AG08395 (cell line): ENCODE measurements at places on chromosomes 7 and 10.

DNA sequence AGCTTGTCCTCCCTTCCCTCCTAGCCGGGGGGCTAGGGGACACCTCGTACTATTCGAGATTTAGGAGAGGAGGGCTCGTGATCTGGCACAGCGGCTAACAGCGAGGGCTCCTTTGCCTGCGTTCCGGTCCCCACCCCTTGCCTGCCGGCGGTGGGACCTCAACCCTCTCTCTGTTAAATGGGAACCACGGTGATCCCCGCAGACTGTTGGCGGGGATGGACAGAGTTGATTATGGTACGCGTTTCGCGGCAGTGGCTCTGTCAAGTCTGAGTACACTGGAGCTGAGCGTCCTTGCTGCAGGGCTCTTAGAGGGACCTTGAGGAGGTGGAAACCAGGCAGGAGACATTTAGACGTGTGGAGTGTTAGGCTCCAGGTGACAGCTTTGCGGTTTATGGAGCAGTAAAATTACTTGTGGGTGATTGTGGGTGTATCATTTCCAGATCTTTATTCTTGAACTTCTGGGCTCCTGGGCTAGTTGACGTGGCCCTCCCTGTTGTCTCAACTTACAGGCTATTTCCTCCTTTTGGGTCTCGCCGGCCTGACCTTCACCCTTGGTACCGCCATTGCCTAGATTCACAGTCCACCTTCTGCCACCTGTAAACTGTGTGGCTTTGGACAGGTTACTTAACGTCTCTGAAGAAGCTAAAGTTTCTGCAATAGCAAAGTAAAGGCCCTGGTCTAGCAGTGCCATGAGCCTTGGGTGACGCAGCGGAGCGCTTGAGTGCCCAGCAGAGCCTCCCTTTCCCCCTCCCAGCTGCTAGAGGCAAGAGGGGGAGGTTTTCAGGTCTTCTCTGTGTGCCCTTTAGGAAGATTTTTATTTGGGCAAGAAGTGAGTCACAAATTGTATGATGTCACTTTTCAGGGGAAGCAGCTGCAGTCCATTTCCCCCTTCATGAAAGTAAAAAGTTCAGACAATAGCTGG lies 739 bp downstream of the CASP7 start:
- DNase-seq, result peak; percentile 46

DNA sequence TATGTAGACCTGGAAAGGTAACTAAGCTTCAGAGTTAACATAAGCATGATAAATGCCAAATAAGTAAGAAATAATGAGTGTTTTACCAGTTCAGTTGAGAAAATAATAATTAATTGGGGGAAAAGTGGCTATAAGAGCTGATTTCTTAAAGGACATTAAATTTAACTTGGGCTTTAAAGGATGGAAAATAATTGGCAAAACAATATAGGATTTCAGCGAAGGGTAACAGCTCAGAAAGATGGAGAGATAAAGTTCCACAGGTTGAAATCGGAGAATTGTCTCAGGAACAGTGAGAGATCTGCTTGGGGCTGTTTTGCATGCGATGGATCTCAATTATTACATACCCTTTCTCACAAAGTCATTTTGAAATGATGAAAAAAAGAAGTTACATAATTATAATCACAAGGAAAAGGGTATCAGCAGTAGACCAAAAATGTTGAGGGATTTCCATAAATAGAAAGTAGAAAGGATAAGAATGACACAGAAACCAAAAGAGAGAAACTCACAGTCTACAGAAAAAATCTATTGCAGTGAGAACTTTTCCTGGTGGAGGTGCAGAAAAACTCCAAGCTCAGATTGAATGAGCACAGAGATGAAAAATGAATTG lies 40.1 kb upstream of the ITGB8 start:
- no peak for DNase-seq

GRCh38 chr10:116691635-116692034 lies 50.7 kb downstream of the HSPA12A start:
- DNase-seq, result no peak

DNA sequence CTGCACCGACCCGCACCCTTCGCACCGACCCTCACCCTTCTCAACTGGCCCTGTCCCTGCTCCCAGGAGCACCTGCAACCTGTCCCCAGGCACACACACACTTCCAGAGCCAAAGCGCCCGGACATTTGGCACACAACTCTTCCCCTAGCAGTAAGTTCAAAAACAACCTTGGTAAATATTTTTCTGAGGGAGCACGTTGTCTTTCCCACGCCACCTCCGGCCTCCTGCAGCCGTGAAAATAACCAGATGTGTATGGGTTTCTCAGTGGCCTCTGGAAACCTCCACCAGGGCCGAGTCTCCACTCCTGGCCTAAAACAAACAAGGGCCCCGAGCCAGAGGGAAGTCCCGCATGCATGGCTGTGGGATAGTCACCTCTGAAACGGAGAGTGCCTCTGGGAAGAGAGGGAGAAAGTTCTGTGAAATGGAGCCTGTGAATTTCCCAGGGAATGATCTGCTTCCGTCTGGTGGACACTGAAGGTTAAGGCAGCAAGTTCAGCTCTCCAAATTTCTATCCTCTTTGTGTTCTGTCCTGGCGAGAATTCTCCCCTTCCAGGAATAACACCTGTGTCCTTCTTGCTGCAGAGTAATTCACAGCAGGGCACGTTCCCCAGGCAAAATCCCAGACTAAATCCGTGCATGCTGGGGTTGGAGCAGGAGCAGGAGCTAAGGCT lies 15.8 kb downstream of the PODXL start:
- DNase-seq, result no peak
